CD4-positive, alpha-beta memory T cell (primary cell): ENCODE measurements at places on chromosomes 6 and 20.

DNA sequence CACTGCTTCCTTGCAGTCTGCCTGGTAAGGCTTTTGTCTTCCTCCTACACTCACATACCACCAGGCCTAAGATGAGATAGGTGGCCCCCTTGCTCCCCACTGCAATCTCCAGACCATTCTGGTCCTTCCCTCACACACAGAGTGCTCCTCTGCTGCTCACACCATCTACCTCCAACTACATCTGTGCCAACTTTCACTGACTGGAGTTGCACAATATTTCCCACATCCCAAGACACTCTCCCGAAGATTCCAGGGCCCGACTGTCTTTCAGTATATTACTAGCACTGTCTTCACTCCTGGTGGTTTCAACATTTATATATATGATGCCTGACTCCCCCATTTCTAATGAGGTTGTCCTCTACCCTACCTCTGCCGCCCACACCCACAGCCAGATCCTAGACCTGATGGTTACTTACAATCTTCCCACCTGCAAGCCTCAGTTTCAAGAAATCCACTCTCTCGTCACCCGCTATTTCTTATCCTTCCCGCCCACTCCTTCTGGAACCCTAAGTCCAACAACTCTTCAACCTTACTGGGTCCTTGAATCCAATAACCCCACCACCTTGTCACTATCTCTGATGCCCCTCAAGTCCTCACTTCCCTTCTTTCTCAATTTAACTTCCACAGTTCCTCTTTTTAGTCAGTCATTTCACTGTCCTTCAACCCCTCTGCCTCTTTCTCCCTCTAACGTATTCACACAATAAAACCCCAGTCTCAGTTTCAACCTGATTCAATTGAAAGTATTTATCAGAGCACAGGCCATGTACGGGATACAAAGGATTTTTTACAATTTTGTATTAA, 21.6 kb downstream of the RALGAPA2 start:
- no peak for DNase-seq

DNA sequence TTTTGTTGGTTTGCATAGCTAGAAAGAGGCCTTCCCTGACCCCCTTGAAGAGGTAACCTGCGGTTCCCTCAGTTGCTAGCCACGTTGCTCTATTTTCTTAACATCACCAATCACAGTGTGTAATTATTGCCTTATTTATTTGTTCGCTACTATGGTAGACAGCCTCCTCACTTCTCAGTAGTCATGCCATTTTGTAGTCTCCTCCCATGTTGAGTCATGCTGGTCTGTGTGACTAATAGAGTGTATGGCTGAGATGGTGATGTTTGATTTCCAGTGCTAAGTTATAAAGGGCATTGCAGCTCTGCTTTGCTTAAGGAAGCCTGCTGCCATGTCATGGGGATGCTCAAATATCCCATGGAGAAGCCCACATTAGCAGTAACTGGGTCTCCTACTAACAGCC, 236.6 kb upstream of the CHD6 start:
- DNase-seq: no peak

GRCh38 chr20:19275038-19275629, 62.7 kb downstream of the SLC24A3 start:
- DNase-seq: no peak

DNA sequence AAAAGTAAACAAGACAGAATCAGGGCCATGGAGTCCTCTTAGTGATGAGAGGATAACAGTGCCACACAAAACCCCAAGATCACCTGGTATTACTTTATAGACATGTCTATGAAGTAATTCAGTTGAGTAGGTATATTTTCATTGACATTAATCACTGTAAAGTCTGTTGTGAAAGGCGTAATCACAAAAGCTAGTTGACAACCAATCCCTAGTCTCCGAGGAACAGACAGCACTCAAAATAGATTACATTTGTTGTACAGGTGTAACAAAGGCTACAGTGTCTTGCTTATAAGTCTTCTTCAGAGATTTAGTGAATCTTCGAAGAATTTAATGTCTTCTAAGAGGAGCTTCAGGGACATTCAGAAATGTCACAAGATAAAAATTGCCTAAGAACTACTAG, 120.1 kb downstream of the TMEM200A start:
- DNase-seq: no peak

DNA sequence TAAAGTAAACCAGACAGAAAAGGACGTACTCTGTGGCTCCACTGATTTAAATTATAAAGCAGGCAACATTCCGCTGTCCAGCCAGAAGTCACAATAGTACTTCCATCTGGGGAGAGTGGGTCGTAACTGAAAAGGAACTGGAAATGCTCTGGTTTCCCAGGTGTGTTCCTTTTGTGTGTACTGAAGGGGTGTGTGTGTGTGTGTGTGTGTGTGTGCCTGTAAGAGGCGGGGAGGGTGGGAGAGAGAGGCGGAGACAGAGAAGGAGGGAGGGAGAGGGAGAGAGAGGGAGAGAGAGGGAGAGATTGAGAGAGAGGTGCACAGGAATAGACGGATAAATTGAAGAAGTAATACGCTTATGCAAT, 178.4 kb upstream of the ZNF184 start:
- DNase-seq: no peak

GRCh38 chr6:138184230-138184629, 22.5 kb downstream of the ARFGEF3 start:
- DNase-seq: no peak

GRCh38 chr6:158756126-158756525, 63.0 kb downstream of the EZR start:
- DNase-seq: no peak

DNA sequence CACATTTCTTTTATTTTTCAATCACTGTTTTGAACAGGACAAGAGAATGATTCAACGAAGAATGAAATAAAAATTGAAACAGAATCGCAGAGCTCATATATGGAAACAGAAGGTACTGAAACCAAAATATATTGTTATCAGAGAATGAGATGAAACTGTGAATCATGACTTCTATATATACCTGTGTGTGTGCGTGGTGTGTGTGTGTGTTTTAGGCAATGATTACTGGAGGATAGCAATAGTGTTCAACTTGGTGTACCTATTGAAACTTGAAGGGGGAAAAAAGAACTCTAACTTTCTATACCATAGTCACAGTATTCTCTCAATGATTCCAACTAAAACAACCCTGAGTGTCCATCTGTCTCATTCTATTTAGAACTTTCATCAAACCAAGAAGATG, 586.6 kb downstream of the KIF16B start:
- DNase-seq: no peak

GRCh38 chr6:36758516-36759147, 61.0 kb downstream of the RAB44 start:
- no peak for DNase-seq

- no peak for DNase-seq
Measured at GRCh38 chr6:169008641-169009257, 244.9 kb downstream of the THBS2 start.

GRCh38 chr6:298233-299103, 6.2 kb downstream of the DUSP22 start:
- no peak for DNase-seq

DNA sequence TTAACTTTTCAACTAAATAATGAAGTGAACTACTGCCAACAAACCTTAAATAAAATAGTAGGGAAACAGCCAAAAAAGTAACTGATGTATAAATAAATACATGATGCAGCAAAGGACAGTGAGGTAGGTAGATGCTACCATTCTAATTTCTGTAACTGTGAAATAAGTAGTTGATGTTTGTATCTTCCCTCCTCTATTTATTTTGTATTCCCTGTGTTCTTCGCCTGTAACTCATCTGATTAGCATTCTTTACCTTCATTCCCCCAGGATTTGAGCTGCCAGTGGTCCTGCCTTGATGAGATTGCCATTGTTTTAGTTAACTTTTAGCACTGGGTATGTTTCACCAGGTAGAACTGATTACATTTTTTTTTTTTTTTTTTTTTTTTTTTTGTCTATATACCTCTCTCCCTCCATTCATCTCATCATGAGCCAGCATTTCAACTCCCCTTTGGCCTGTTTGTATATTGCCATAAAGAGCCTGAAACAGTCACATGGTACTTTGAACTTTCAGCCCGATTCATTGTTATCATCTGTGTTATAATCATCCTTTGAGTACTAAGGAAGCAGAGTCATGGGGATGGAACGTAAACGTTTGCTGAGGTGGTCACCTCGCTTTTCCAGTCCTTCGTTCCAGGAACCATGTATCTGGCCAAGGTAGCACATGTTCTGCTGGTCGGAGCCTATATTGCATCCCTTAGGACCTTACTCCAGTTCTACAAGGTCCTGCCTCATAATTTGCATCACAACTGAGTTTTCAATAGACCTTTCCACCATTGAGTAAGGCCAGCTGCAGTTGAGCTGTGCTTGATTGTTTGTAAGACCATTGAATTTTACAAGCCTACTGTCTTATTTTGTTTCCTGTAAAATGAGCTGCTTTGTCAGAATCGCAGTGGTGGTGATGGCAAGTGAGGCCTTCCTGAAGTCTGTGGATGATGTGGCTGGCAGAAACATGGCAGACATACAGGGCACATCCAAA, 107.6 kb downstream of the JAG1 start:
- no peak for DNase-seq

DNA sequence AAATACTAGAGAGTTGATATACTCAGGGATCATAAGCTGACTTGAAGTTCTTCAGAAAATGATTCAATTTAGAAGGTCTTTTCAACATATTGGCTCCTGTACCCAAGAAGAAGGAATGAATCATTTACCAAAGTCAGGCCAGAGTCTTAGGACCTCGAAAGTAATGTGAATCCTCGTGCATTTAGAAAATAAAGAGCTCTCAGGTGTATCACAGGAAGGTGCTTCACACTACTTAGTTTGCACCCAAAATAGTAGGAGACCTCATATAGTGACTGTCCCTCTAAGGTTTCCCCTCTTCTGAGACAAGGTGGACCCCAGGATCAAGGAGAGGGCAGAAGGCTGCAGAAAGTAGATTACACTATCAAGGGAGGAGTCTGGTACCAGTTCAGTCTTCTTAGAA, 71.8 kb downstream of the F13A1 start:
- no peak for DNase-seq

DNA sequence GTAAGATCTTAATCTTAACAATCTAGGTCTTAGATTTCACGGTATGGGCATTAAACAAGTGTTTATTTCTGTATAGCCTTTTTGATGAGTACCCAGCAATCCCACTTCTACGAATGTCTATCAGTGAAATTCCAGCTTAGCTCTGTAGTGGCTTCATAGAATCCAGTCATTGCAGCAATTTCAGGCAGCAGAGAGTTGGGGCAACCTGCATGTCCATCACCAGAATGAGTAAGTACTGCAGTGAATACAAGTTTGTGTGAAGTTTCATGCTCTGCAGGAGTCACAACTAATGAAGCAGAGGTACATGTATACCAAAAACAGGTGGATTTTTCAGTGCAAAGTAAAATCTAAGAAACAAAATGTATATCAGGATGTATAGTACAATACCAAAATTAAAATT, 151.7 kb downstream of the OR2B2 start:
- no peak for DNase-seq

DNA sequence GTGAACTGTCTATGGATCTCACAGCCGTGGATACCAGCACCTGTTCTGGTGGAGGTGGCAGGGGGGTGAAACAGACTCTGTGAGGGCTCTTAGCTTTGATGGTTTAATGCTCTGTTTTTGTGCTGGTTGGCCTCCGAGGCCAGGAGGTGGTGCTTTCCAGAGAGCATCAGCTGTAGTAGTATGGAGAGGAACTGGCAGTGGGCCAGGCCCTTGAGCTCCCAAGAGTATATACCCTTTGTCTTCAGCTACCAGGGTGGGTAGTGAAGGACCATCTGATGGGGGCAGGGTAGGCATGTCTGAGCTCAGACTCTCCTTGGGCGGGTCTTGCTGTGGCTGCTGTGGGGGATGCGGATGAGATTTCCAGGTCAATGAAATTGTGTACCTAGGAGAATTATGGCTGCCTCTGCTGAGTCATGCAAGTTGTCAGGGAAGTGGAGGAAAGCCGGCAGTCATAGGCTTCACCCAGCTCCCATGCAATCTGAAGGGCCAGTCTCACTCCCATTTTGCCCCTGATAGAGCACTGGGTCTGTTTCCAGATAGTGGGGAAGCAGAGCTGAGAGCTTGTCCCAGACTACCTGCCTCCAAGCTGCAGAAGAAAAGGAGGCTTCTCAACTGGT, 102.7 kb upstream of the AHI1 start:
- DNase-seq: no peak

- DNase-seq: no peak
Measured at GRCh38 chr20:62051144-62051543, 14.5 kb downstream of the TAF4 start.

- DNase-seq: no peak
Measured at GRCh38 chr20:5696011-5696559, 54.1 kb upstream of the SHLD1 start.

GRCh38 chr6:168410554-168411011, 30.4 kb upstream of the SMOC2 start:
- no peak for DNase-seq

GRCh38 chr6:43144879-43145278, 26.2 kb upstream of the SRF start:
- DNase-seq: no peak

GRCh38 chr6:32553037-32553742, 23.1 kb upstream of the HLA-DRB5 start:
- DNase-seq: no peak

- DNase-seq: no peak
Measured at GRCh38 chr6:21367649-21368154, 225.8 kb upstream of the SOX4 start.

GRCh38 chr20:63499338-63499969, 571 bp upstream of the EEF1A2 start:
- DNase-seq: no peak

DNA sequence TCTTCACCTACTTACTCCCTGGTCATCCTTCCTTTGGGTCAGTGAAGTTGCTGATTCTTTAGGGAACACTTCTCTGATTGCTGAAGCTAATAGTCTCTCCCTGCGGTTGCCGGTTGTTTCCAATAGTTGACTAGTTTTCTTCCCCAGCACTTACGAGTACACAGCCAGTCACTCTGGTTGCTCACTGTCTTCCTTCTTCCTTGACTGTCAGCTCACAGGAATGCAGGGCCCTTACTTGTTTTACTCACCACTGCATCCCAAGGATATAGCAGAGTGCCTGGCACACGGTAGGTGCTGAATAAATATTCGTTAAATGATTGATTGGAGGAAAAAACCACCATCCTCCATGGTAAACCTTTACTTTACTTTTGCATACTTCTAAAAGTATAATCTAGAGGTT, 345.0 kb downstream of the QKI start:
- DNase-seq: no peak

- DNase-seq: no peak
Measured at GRCh38 chr6:111996144-111996865, 57.6 kb upstream of the CCN6 start.

GRCh38 chr6:30885999-30886896, 1.9 kb downstream of the DDR1 start:
- DNase-seq: no peak

GRCh38 chr20:51678026-51678697, 90.0 kb downstream of the ATP9A start:
- no peak for DNase-seq

- DNase-seq: no peak
Measured at GRCh38 chr6:14472986-14473337, 355.4 kb downstream of the CD83 start.
